T-helper 2 cell (primary cell): ENCODE measurements at places on chromosomes 6 and 20.

GRCh38 chr6:142764311-142764710 lies 180.7 kb downstream of the HIVEP2 start:
- DNase-seq = no peak

- no peak for DNase-seq
These were observed 8.9 kb downstream of the EHMT2 start for GRCh38 chr6:31888276-31889258.

- no peak for DNase-seq
These were observed 8.8 kb downstream of the OR2H1 start for GRCh38 chr6:29465801-29466200.

DNA sequence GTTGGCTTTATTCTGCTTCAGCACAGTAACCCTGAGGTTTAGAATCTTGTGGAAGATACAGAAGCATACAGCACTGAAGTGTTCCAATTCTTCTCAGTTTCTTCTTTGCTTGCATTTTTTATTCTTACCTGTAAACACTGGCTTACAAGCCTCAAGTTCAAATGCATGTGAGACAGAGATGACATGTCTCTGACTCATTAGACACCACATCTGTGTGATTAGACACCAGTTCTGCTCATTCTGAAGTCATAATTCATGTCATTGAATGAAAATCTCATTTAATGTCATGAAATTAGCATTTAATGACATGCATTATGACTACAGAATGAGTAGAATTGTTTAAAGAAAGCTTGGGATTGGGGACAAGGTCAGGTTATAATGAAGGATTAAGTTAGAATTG lies 5.8 kb downstream of the GZF1 start:
- DNase-seq = no peak

DNA sequence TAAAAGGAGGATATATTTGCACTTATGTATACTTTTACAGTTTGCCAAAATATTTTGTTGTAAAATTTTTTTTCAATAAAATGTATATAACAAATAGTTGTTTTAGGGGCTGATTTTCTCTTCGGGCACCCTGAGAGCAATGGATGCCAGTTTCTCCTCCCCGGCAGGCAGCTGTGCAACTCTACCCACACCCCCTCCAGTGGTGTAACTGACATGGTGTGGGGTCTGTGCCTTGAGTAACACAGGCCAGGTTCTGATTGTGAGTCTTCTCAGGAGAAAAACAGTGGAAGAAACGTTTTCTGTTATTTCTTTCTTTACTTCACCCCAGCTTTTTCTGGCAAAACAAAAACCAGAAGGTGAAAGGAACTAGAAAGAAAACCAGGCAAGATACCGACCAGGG lies 6.1 kb downstream of the FOXF2 start:
- no peak for DNase-seq

GRCh38 chr20:63702751-63703470 lies 4.9 kb downstream of the ARFRP1 start:
- no peak for DNase-seq

- no peak for DNase-seq
These were observed 21.2 kb downstream of the ROS1 start for GRCh38 chr6:117404548-117404947.

- DNase-seq = no peak
These were observed 47.1 kb downstream of the NEDD9 start for GRCh38 chr6:11185204-11185842.

- DNase-seq = no peak
These were observed 30.8 kb downstream of the FBXO5 start for GRCh38 chr6:152952045-152952444.

DNA sequence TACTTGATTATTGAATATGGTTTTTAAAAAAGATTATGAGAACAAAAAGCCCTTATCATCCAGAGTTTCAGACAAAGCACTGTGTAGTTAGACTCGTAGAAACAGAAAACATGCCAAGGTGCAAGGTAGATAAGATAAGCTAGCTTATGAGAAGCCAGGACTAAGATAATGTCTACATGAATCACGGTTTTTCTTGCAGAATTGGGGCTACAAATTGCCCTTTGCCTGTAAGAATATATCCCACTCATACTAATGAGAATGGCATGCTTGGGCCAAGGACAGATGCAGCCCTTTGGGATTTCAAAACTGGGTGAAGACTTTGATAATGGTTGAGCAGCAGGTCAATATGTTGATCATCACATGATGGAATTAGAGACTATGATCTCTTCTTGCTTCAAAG lies 165.3 kb upstream of the PREP start:
- no peak for DNase-seq

- DNase-seq = no peak
These were observed 163.9 kb upstream of the STXBP5 start for GRCh38 chr6:147040121-147040910.

- no peak for DNase-seq
These were observed 210.5 kb downstream of the ERMARD start for GRCh38 chr6:169961772-169962561.

DNA sequence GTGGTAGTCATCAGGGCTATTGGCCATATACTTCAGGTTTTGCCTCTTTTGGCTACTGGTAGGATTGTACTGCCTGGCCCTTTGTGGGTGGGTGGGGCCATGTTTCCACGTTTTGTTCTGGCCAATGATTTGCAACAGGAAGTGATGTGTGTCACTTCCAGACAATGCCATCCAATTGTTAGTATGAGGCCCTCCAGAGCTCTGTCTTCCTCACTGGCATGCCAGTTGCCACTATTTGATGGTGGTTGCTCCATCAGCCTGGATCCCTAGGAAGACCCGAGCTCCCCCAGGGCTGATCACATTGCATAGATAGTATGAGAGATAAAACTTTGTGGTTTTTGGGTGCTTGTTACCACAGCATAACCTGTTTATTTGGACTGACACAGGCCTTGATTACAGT lies 7.7 kb upstream of the LRRN4 start:
- no peak for DNase-seq

GRCh38 chr6:140850438-140850837 lies 1282.3 kb upstream of the GJE1 start:
- no peak for DNase-seq

DNA sequence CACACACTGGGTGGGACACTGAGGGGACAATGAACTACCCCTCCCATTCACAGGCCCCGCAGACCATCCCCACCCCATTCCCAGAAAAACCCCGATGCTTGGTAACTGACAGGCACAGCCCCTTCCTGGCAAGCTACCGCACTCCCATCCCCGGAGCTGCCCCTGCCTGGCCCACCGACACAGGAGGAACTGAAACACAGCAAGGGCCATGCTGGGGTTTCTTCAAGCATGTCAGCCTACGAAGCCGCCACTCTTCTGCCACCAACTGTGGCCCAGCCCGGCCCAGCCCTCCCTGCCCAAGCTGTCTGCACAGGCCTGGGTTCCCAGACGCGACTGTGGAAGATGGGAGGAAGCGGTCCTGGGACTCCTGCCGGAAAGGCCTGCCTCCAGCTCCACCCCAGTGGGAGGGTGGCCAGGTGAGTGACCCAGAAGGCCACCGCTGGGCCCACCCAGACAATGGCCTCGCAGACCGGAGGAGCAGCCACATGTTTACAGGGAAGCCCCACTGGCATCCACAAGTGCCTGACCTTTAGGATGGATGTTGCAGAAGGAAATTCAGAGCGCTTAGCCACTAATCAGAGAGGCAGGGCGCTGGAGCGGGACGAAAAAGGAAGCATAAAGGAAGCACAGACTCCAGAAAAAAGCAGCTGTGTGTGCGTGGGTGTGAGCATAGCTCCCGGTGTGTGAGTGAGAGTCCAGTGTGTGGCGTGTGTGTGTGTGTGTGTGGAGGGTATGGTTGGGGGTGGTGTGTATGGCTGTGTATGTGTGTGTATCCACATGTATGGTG lies 91.6 kb downstream of the PRND start:
- DNase-seq = no peak

- no peak for DNase-seq
These were observed 43.6 kb upstream of the IYD start for GRCh38 chr6:150325066-150325772.

GRCh38 chr6:13484138-13484708 lies 3.2 kb downstream of the GFOD1 start:
- no peak for DNase-seq

DNA sequence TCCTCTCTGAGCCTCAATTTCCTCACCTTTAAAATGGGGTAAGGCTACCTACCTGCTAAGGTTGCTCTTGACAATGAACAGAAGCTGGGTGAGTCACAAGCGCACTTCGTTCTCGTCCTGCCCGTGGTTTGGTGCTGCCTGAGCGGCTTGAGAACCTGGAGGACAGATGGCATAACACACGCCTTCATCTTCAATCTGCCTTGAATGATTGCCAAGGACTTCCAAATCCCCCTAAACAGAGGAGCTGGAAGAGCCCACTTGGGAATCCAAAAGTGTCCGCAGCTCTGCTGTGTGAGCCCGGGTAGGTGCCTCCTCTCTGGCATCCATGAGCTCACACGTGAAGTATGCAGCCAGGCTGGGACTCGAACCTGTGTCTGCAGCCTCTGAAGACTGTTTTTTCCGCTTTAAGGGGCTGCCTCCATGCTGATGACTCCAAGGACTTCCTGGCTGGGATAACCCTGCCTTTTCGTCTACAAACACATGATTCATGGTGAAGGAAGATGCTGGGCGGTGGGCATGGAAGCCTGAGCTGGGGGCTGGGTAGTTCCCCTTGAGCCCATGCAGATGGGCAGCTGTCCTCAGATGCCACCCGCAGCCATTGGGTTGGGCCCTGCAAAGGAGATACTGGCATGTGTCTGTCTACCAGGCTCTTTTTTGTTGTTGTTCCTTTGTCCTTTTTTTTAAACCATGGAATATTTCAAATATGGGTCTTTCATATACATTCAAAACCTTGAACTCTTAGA lies 25.3 kb upstream of the CSNK2A1 start:
- DNase-seq = no peak

DNA sequence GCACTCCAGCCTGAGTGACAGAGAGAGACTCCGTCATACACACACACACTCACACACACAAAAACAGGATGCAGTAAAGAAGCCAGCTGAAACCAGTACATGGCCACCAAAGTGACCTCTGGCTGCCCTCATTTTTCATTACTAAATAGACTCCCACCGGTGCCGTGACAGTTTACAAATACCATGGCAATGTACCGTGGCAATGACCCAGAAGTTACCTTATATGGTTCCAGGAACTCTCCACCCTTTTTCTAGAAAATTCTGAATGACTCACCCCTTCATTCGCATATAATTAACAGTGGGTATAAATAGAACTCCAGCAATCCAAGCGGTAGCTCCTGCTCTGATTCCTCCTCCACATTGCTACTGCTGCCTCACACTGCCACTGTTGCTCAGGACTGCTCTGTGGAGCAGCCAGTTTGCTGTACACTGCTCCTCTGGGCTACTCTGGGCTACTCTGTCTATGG lies 57.7 kb downstream of the SNX5 start:
- no peak for DNase-seq

- DNase-seq = no peak
These were observed 178.0 kb downstream of the DTNBP1 start for GRCh38 chr6:15484821-15485220.

GRCh38 chr6:130211691-130212090 lies 11.1 kb downstream of the SAMD3 start:
- no peak for DNase-seq

DNA sequence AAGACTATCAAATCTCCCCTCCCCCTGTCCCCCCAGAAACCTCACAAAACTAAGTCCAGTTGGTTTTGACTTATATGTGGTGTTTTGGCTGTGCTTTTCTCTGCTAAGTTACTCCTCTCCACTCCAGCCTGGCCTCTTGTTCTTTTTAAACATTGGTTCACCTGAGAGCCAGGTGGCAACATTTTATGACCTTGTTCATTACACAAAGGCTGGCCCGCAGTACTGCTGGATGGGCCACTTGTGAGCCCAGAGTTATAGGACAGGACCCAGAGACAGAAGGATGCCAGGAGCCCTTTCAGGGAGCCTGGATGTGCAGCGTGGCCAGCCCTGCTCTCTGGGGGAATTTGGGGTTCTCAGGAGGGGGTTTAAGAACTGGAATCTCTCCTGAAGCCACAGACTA lies 90.0 kb downstream of the RAMACL start:
- DNase-seq = no peak

DNA sequence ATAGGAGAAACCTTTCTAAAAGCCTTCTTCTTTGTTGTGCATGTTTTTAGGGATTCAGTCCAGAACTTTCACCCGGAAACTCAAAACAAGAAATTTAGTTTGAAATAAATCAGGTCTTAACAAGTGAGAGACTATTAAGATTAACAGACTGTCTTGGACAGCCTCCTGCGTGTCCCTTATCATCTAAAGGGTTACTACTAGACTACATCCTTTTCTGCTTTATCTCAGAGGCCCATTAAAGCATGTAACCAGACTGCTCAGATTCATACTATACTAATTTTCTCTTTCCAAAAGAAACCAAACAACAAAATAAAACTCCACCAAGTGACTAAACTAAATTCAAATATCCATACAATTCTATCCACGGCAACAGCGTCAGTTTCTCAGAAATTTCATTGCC lies 173.8 kb downstream of the GMPR start:
- no peak for DNase-seq

DNA sequence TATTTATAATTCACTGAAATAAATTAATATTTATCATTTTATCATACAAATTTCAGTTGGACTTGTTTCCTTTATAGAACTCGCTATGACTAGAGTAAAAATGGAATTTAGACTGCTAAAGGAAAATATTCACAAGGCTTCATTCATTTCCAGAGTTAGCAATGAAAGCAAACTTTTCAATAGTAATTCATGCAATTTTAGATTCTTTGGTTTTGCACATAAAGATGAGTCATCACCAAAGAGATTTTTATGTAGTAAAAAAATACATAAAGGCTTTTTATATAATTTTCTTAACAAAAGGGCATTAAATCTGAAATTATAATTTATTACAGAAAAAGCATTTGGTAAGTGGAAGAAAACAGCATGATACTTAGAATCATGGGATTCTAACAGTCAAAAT lies 37.2 kb upstream of the STXBP5 start:
- no peak for DNase-seq

DNA sequence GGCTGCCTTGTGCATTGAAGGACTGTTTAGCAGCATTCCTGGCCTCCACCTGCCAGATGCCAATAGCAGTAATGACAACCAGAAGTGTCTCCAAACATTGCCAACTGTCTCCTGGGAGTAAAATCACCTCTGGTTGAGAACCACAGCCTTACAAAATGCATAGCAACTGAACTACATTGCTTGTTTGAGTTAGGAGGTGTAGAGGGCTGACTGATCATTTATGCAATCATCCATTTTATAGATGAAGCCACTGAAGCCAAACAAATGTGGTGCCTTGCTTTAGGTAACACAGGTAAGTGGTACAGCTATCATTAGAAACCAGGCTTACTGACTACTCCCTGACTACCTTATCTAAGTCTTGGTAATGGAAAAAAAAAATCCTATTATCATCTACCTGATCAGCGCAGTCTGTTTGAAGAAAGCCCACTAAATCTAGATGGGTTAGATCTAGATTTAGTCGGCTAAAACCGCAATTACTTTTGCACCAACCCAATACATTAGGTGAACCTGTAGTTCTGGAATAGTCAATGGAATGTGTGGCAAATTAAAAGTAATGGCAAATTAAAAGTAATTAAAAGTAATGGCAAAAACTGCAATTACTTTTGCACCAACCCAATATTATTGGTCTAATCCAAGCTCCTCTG lies 47.7 kb upstream of the F13A1 start:
- DNase-seq = no peak

GRCh38 chr6:105986998-105987397 lies 99.1 kb upstream of the PRDM1 start:
- no peak for DNase-seq
